Cortex of kidney (tissue), 1 donor: ENCODE measurements at places on chromosomes 2 and 18.

DNA sequence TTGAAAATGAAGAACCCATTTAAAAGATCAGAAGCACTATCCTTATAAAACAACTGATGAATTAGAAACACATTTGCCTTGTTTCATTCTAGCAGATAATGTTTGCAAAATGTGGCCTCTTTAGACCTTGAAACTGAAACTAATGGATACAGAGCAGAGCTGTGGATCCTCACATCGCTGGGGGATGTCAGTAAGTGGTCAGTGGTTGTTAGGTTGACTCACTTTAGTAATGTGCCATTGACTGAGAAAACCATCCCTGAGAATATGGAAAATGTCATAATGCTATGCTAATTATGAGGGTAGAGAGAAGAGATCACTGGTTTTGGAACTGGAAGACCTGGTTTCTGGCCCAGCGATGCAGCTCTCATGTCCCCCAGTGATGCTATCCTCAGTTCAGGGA lies 176.7 kb downstream of the MYO1B start:
- DNase-seq: no peak

- no peak for DNase-seq
These were observed 29.5 kb downstream of the INPP4A start for GRCh38 chr2:98473995-98474780.

DNA sequence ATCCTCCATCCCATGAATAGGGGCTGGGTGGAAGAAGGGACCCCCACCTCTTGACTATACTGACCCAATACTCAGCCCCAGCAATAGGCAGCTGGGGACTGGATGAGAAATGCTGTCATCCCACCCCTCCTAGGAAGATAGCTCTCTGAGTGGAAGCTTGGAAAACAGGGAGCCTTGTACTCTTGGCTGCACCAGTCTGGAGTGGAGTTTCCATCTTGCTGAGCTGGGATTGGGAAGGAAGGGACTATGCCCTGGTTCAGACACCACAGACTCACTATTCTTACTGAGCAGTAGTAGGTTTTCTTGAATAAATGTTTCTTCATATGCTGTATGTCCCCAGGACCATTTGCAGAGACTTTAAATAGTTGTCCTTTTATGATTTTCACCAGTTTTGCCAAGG lies 7.4 kb downstream of the DCAF17 start:
- no peak for DNase-seq

- DNase-seq: no peak
These were observed 915 bp downstream of the CUL3 start for GRCh38 chr2:224584111-224584784.

- DNase-seq: no peak
These were observed 22.7 kb downstream of the RNF152 start for GRCh38 chr18:61870151-61870550.

GRCh38 chr18:11146238-11146946 lies 3.0 kb downstream of the PIEZO2 start:
- DNase-seq: no peak

GRCh38 chr2:29129586-29130281 lies 14.5 kb downstream of the CLIP4 start:
- DNase-seq: no peak
